Stimulated activated CD4-positive, alpha-beta T cell treated with anti-CD3 and anti-CD28 coated beads, Interleukin-1b, Interleukin-23, amount 100 ng/mL, for 1 hour (primary cell): ENCODE measurements at places on chromosomes 2 and 18.

GRCh38 chr2:219225350-219225749 lies 4.1 kb downstream of the ATG9A start:
- DNase-seq, result no peak

DNA sequence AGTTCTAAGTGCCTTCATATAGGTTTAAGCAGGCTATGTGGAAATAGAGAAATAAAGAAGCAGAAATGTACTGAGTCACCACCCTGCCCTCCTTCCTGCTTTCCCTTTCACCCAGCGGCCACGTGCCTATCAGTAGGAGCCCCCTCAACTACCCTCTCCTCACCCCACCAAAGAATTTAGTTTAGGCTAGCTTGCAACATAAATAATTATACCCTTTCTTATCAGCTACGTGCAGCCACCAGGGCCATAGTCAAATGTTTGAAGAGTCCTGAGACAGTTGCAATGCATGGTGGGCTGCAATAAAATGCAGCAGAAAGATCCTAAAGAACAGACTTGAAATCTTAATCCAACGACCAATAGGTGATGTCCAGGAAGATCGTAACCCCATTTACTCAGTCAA lies 101.2 kb downstream of the RTP5 start:
- no peak for DNase-seq

GRCh38 chr2:179661986-179662385 lies 199.4 kb downstream of the ZNF385B start:
- DNase-seq, result no peak

DNA sequence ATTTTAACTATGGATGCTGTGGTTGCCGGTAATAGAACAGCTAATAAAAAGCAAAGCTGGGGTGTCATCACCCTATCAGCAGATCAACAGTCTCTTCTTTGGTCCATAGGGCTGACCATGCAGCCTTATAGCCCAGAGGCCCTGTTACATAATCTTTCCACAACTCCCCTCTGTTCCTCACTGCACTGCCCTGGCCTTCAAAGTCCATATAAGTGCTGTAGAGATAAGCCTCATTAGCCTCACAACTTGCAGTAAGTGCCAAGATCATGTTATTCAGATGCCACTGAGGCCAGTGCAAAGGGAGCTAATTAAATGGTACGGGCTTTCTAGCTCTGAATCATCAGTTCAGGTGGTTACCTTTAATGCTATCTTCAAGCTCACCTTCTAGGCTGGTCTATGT lies 89.7 kb upstream of the CXCR4 start:
- no peak for DNase-seq

DNA sequence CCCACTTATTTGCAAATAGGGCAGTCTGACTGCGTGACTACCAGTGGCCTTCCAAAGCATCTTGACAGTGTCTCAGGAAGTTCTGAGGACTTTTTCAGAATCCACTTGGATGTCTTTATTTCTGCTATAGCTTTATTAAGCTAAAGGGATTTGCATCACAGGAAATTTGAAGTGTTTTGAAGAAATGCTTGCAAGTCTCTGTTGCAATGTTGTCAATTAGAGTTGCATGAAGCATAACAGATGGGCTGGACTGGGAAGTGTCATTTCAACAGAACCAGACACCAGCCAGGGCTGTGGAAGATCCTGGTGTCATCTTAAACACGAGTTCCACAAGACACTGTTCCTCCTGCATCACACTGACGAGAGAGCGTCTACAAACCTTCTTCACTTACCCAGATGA lies 224.5 kb downstream of the EN1 start:
- no peak for DNase-seq

DNA sequence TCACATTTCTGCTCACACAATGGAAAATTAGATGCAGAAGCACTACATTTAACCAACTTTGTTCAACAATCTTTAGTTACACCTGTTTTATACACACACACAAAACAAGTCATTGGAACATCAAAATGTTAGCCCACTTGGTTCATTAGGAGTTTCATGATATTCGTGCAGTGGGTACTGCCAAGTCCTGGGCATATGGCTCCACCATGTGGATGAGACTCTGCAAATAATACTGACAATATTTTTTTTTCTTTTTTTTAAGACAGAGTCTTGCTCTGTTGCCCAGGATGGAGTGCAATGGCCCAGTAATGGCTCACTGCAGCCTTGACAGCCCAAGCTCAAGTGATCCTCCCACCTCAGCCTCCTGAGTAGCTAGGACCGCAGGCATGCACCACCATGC lies 34.5 kb upstream of the GRB14 start:
- no peak for DNase-seq

DNA sequence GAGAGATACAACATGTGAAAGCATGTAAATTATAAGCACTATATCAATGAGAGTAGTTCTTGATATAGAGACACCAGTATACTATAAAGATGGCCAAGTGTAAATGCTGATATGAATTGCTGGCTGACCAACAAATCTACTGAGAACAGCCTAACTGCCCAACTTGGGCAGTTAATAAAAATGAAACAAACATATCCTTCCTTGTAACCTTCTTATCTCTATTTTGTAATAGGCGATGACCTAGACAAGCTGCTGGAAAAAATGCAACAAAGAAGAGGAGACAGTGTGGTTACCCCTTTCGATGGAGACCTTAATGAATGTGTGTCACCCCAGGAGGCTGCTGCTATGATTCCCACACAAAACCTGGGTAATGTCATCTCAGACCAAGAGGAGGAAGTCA lies 148.7 kb downstream of the ESCO1 start:
- DNase-seq, result no peak

DNA sequence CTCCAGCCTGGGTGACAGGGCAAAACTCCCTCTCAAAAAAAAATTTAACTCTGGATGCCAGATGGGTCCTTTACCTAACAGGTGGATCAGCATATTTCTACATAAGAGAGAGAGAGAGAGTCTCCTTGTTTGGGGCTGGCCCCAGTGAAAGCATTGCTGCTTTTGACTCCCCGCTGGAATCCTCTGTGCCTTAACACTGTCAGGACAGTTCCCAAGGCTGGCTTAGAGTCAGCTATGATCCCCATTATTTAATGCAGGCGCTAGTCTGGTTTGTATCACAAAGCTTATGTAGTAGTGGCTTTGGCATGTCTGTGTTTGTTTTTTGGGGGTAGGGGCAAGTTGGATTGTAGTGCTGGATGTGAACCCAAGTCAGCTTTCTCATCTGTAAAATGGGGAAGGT lies 9.4 kb downstream of the INPP4A start:
- no peak for DNase-seq

DNA sequence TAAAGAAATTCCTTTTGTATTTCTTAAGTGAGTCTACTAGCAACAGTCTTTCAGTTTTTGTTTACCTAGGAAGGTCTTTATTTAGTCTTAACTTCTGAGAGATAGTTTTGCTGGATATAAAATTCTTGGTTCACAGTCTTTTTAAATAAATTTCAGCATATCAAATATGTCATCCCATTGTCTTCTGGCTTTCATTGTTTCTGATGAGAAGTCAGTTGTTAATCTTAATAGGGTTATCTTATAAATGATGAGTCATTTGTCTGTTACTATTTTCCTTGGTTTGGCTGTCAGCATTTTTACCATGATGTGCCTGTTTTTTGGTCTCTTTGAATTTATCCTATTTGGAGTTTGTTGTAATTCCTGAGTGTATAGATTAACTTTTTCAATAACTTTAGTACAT lies 129.3 kb downstream of the FAM210A start:
- DNase-seq, result no peak

DNA sequence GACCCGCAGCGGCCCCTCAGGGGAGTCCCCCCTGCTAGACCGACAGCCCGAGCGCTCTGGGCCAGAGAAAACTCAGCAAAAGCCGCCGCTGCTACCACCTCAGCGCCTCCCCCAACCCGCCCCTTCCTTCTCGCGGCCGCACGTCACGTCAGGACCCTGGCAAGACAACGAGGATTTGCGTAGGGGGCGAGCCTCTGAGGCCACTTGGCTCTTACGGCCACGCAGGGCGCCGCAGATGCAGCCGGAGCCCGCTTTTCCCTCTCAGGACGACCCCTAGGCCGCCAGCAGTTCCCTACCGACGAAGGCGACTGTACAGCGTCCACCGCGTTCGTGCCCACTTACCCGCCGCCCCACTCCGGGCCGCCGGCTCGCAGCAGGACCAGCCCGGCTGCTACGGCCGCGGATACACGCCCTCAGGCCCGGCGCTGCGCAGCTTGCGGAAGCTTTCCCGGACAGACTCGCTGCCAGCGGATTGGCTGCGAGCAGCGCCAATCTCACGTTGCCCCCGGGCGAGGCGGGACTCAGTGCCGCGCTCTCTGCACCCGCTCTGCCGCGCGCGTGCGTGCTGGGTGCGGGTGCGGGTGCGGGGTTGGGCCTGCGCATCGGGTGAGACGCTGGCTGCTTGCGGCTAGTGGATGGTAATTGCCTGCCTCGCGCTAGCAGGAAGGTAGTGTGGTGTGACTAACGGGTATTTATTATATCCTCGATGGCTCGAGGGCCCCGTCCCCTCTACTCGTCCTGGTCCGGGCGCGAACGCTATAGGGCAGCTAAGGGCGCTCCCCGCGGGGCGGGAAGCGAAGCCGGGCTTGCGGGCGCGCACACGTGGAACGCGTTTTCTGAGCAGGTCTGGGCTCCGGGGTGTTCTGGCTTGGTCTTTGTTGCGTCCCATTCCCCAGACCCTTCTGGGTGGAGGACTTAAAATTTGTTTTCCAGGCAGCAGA lies at the start of the genes ORMDL1 and PMS1:
TSS of gene ORMDL1 (minus strand) at position 413 of the 941 bp plus-strand sequence. CDS start 1,744 bp downstream, outside the sequence.
TSS of gene PMS1 (plus strand) at position 524 of the 941 bp plus-strand sequence. CDS start 7,360 bp downstream, outside the sequence.
- peak; percentile 84 for DNase-seq

GRCh38 chr18:46759890-46760289 lies 3.0 kb upstream of the ST8SIA5 start:
- no peak for DNase-seq

- DNase-seq, result no peak
Observed at GRCh38 chr2:127597984-127598380, 48.0 kb upstream of the GPR17 start.
